ENCODE measurements at places on chromosomes 3 and 15.

DNA sequence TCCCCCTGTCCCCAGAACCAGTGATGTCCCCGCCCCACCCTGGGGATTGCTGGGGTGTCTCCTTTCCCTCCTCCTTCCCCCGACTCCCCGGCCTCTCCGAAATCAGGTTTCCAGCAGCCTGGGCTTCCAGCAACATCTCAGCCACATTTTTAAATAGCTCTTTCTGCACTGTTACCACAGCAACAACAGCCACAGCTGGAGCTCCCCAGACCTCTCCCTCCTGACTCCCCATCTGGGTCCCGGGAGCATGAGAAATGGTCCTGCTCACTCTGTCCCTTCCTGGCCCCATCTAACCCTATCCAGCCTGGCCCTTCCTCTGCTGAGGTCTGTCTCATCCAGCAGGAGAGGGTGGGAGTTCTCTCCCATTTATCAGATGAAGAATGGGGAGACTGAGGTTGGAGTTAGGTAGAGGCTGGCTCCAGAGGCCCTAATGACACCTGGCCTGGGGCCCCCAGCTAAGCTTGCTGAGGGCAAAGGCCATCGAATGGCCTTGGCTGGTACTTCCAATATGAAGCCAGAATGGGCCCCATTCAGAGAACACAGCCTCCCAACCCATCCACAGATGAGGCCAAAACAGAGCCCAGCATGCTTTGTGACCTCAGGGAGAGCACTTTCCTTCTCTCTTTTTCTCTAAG is 1.5 kb downstream of the CAMK1 start:
- no peak overlapping the region for H3K27ac ChIP-seq
- H3K4me3 ChIP-seq: peak overlapping the region; percentile 80
- H3K4me1 ChIP-seq: peaks cover 16% of the 10 kb centered on the region
- no peak for DNase-seq

DNA sequence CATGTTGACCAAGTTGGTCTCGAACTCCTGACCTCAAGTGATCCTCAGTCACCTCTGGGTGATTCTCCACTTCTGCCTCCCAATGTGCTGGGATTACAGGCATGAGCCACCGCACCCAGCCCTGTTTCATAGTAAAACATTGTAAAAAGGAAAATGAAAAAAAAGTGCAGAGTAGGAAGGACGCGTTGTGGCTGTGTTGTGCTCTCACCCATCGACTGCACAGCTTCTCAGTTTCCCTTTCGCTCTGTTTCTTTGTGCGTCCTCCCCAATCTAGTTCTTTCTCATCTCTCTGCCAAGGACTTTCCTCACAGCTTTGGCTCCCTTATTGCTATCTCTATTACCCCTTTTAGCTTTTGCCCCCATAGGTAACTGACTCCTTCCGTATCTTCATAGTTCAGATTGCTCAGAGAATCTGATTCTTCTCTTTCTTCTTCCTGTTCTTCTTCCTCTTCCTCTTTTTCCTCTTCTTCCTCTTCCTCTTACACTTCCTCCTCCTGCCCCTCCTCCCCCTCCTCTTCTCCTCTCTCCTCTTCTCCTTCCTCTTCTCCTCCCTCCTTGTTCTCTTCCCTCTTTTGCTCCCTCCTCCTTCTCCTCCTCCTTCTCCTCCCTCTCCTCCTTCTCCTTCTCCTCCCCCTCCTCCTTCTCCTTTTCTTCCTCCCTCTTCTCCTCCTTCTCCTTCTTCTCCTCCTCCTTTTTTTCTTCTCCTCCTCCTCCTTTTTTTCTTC is 81.1 kb upstream of the VGLL4 start:
- peaks cover 16% of the 10 kb centered on the region for H3K4me1 ChIP-seq
- DNase-seq: no peak
- H3K27me3 ChIP-seq: peaks cover 24% of the 10 kb centered on the region
- no peak overlapping the region for H3K27ac ChIP-seq

DNA sequence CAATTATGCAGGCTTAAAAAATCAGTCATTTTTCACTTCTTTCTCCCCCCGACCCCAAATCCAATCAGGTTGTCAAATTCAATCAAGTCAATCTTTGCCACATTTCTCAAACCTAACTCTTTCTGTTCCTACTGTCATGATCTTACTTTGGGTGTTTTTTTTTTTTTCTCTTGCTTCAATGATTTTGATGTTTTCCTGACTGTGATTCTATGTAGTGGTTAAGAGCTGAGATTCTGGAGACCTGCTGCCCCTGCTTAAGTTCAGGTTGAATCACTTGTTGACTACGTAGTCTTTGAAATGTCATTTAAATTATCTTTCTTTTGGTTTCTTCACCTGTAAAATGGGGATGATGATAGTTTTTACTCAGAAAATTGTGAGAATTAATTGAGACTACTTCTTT is 117.5 kb downstream of the TPRG1 start:
- H3K4me1 ChIP-seq: peaks cover 1% of the 10 kb centered on the region
- no peak overlapping the region for H3K4me3 ChIP-seq
- peaks cover 11% of the 10 kb centered on the region for H3K27me3 ChIP-seq
- DNase-seq: no peak

DNA sequence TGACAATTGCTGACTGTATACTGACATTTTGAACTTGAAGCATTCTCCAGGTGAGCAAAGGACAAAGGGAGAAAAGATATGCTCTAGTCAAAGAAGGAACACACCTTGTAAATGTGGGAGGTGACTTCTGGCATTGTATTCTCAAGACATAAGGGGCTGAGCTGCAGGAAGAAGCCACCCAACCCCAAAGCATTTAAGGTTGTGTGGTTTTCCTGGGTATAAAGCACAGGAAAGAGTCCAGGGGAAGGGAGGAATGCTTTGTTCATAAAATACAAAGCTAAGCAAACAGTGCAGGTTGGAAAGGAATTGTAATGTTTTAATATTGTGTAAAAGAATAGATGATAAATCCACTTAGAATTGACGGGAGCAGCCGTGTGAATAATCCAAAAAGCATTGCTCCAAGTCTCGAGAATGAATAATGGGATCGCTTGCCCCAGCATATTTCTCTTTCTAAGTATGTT is 102.4 kb upstream of the LRIG1 start:
- H3K4me1 ChIP-seq: peaks cover 8% of the 10 kb centered on the region
- peaks cover 6% of the 10 kb centered on the region for H3K27me3 ChIP-seq
- no peak overlapping the region for H3K4me3 ChIP-seq
- peak overlapping the region; percentile 5 for H3K27ac ChIP-seq
- no peak for DNase-seq

- H3K4me1 ChIP-seq: peaks cover 14% of the 10 kb centered on the region
- H3K27me3 ChIP-seq: no peaks in the 10 kb centered on the region
- no peak overlapping the region for H3K4me3 ChIP-seq
- H3K27ac ChIP-seq: no peak overlapping the region
- no peak for DNase-seq
These were observed 34.4 kb upstream of the PRICKLE2 start for GRCh38 chr3:64259636-64260035.

GRCh38 chr15:69422336-69422895 is 8.3 kb downstream of the KIF23 start:
- no peaks in the 10 kb centered on the region for H3K4me1 ChIP-seq
- H3K4me3 ChIP-seq: no peak overlapping the region
- no peak for DNase-seq
- peaks cover 9% of the 10 kb centered on the region for H3K27me3 ChIP-seq
- no peak overlapping the region for H3K27ac ChIP-seq

All from progenitor cell of endocrine pancreas (in vitro differentiated cells).